CD4-positive, alpha-beta T cell treated with Interleukin-2 at 100 ng/mL for 4 hours (primary cell): ENCODE measurements at places on chromosomes 3 and 15.

DNA sequence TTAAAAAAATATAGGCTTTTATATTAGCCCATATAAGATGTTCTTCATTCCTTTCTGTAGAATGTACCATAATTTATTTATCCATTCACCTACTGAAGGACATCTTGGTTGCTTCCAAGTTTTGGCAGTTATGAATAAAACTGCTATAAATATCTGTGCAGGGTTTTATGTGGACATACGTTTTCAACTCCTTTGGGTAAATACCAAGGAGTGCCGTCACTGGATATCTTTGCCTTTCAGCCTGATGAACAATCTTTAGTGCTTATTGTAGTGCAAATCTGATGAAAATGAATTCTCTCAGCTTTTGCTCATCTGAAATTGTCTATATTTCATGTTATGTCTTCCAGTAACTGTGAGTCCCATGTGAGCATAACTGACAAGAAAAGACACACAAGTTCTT lies 26.6 kb upstream of the BLM start:
- DNase-seq = no peak

DNA sequence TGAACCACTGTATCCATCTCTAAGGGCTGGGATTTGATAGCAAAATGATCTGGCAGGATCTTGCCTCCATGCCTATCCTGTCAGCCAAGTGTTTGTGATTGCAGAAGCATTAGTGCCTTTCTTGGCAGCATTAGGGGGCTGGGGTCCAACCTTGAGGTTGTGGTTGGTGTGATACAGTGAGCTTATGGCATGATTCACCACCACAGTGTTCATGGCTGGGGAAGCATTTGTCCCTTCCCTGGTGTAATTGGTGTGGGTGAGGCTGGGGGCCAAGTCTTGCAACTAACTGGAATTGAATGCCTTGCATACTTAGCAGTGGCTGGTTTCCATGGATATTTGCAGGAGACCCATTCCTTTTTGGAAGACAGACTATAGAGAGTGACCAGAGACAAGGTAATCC lies 271.0 kb upstream of the TBL1XR1 start:
- DNase-seq = no peak

DNA sequence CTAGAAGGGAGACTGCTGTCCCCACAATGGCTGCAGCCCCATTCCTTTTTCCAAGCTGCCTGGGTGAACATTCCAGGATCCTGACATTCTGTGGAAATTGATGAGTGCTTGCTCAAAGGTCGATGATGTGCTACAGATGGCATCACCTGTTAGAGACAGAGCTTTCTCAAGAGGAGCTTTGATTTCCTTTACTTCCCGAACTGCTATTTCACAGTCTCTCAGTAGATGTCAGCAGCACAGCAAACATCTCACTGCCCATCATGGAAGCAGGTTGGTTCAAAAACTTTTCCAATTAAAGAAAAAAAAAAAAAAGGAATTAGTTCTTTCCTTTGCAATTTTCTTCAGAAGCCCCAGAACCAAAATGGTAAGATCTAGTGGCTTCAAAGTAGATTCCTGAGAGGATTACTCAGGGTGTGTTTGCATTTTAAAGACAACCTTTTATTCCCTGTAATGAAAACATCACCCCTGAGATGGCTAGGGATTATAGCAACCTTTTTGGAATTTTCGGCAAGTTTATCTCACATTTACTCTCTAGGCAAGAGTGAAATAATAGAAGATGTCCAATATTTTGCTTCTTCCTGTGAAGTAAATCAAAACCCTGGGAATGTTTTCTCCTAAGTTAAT lies 44.8 kb downstream of the POLR2M start:
- DNase-seq = no peak

DNA sequence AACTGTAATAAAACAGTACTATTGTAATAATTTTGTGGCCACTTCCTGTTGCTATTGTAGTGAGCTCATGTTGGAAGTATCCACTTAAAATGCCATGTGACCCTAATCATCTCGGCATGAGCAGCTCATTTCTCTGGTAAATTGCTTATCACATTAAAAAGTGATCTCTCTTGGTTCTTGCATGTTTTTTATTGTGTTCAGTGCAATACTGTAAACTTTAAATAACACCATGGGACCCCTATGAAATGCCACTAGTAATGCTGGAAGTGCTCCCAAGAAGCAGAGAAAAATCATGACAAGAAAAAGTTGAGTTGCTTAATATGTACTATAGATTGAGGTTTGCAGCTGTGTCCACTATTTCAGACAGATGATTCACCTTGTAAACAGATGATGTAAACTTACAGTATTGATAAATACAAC lies 45.6 kb downstream of the NMD3 start:
- no peak for DNase-seq
